Breast epithelium (tissue), 4 donors: ENCODE measurements at places on chromosomes 16 and 17. TPM values are rescaled to one million over a fixed set of nuclear protein-coding genes. Genes with fewer than 3 reads are reported as not detected.

GRCh38 chr17:9859781-9860180 is 34.1 kb downstream of the GLP2R start:
- DNase-seq: no peak

DNA sequence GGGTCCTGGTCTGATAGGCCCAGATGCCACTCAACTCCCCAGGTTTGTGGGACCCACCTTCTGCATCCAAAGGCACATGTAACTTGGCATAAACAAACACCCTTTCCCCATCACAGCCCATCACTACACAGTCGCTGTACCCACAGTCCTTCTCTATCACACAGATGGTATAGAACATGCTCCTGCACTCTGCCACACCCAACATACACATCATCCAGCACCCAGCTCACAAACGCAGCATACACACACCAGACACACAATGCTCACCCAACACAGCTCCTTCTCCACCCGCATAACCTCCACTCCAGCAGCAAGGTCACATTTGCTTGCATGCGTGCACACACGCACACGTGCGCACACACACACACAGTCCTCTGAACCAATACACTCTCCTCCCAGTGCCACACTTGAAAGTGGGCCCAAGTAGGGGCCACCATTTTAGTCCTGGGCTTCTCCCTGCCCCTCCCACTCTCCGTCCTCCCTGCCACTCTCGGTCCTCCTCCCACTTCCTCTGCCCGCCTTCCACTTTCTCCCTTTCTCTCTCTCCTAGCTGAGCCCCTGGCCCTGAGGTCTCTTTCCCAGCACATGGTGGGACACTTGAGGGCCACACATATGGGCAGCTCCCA is 8.5 kb upstream of the TMEM92 start:
- DNase-seq: no peak

DNA sequence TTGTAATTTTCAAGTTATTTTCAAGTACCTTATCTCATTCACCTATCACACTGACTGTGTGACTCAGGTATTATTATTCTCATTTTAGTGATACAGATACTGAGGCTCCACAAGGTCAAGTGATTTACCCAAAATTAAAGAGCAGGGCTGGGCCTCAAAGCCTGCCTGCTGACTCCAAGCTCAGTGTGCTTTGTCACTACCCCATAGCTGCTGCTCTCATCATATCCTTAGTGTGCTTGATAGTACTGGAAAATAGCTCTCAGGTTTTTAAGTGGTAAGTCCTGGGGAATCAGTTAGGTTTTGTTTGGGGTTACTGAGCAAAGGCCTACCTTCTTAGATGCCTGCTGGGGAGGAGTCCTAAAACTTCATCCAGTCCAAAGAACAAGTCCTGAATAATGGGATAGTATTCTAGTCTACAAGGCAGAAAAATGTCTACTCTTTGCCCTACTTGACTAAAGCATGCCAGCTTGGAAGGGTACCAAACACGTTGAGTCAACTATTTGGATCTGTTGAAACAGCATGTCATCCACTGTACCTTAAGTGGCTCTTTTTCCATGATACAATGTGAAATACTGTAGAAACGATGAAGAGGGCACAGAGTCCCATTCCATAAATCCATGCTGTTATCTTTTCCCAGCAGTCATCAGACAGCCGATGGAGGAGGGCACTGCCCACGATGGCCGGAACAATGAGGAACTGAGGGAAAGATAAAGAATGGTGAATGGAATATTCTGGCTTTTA is 10.7 kb downstream of the MMD start:
- DNase-seq: no peak

DNA sequence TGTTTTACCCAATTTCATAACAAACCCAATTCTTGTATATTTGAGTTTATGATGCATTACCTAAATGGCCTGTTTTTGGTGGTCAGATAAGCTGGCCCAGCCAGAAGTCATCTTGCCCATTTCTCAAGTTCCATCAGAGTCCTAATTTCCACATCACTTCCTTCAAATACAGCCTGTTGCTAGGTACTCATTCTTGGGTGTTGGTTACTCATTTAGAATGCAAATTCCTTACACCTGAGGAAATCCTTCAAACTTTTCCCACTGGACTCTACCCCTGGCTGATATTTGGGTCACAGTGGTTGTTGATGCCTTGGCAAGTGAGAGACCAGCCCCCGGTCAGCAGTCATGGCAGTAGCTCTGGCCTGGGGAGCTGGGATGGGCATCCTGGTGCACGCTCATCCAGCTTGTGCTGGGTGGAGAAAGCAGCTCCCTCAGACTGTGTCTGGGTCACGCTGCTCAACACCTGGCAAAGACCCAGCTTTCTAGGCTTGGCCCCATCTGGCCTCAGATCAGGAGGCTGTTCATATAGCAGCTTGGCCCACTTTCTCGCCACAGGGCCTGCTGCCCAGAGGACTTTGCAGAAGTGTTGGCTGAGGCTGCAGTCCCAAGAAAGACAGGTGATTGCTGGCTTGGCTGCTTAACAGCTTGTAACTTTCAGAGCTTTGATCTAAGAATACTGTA is 25.8 kb downstream of the WSB1 start:
- peak; percentile 46 for DNase-seq

DNA sequence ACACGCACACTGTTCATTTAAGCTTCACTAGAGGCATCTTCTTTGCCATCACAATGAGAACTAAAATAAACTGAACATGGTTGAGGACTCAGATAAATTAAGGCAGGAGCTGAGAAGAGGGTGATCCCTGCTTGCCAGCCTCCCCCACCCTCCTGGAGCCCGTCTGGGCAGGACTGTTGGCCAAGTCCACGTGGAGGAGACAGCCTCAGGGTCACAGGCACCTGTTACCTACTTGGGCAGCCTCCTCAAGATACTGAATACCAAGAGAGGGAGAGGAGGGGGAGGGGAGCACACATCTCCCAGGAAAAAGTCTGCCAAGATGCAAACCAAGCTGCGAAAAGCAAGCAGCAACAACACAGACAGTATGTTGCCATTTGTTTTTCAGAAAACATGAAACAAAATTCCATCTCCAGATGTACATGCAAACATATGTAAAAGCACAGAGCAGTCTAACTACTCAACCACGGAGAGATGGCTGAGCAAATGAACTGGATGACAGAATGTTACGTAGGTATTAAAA is 67.4 kb downstream of the SLC39A11 start:
- DNase-seq: no peak

DNA sequence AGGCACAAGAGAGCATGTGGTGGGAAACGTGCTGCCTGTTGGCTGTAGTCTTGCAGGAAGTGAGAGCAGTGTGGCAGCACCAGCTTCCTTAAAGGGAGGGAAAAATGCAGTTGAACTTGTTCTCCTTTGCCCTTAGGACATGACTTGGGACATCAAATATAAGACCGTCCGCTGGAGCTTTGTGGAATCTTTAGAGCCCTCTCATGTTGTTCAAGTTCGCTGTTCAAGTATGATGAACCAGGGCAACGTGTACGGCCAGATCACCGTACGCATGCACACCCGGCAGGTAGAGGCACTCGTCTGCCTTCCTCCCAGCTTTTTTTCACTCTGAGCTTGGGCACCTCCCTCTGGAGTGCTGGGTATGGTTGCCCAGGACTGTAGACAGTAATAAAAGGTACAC is 23.3 kb downstream of the GPR179 start:
- DNase-seq: peak; percentile 67

DNA sequence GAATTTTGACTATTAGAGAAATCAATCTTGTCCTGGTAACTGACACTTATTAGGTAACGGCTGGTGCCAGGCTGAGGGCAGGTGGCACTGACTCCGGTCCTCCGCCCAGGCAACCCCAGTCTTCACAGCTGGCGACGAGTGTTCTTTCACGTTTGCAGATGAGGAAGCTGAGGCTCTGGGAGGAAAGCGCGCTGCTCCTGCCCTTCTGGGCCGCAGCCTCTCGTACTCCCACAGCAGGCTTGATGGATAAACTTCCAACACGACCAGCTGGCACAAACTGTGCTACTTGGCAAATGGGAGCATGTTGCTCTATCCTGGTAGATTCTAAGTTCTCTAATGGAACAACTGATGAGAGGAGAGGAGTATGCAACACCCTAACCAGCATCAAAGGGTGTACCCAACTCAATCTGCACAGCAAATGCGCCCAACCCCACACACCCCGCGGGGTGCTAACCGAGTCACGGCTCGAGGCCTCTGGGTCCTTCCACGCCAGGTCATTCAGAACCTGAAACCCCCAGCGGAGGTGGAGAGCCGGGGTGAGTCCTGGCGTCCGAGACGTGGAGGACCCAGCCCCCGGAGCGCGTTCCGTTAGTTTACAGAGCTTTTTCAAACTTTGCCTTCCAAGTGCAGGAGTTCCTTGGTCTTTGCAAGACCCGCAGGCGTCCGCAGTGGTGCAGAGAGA is 477 bp upstream of the SLC47A1 start:
- no peak for DNase-seq

- no peak for DNase-seq
Observed at GRCh38 chr16:51071326-51071725, 79.7 kb downstream of the SALL1 start.

- DNase-seq: no peak
Observed at GRCh38 chr17:64005734-64006167, 7.6 kb downstream of the PRR29 start.

- peak; percentile 77 for DNase-seq
Observed at GRCh38 chr17:18257982-18258355, 569 bp downstream of the FLII start.

DNA sequence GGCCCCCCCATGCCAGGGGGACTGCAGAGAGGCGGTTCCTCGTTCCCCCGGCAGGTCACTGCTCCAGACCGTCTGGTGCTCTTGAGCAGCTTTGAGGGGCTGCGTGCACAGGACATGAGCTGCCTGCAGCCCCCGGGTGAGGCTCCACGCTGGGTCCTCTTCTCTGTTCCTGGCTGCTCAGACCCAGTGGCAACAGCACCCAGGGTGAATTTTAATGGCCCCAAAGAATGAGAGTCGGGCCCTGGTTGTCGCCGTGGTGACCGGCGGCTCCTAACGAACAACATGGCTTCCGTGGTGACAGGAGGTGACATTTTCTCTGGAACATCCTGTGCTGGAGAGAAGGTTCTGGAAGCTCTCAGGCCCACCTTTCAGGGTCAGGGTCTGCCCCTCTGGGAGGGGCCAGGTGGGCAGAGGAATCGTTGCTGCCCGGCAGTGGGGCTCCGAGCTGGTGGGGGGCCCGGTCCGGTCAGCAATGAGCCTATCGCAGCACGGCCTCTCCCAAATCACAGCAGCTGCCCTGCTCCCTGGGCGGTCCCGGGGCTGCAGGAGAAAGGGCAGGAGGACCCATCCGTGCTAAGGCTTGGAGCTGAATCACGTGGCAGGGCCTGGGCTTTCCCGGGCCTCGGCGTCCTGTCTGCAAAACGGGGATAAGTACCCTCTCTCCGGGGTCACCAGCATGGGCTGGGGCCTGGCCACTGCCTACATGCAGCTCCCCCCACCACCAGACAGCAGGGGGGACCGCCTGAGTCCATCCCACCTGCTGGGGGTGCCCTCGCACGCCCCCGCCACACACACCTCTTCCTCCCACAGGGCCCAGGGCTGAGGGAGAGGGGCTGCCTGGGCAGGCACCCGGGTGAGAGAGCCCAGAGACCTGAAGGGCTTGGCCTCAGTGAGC is 3.4 kb upstream of the C1QTNF8 start:
- DNase-seq: no peak

DNA sequence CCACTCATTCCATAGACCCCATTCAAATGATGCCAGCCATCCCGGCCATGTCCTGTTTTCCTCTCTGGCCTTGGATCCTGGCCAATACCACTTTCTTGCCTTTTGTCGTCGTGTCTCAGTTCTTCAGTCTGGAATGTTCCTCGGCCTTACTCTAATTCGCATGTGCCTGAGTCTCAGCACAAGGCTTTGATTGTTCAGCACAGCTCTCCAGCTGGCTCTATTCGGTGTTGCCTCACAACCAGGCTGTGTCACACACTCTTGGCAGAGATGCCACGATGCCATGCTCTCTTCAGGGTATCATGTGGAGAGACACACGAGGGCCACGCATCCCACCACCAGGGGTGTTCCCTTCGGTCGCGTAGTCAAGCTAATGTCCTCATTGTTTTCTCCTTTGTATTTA is 1.8 kb upstream of the VPS4A start:
- no peak for DNase-seq

- no peak for DNase-seq
Observed at GRCh38 chr16:4517812-4518680, 20.5 kb downstream of the CDIP1 start.

GRCh38 chr16:87801679-87802259 is 36.0 kb upstream of the KLHDC4 start:
- DNase-seq: no peak

DNA sequence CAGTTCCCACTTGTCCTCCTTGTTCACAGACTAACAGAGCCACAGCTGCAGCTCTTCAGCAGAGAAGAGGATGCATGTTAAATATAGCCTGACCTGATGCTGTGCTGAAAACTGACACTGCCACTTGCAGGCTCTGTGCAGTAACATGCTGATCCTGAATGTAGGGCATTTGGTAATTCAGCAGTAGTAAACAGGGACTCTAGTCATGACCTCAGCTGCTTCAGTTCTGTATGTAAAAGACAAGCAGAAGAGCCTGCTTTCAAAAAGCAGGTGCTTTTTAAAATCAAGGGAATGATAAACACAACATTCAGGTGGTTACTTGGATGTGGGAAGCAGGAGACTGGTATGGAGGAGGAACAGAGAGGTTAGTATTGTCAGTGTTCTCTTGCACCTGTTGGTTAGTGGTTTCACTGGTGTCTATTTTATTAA is 33.8 kb downstream of the ESRP2 start:
- no peak for DNase-seq

DNA sequence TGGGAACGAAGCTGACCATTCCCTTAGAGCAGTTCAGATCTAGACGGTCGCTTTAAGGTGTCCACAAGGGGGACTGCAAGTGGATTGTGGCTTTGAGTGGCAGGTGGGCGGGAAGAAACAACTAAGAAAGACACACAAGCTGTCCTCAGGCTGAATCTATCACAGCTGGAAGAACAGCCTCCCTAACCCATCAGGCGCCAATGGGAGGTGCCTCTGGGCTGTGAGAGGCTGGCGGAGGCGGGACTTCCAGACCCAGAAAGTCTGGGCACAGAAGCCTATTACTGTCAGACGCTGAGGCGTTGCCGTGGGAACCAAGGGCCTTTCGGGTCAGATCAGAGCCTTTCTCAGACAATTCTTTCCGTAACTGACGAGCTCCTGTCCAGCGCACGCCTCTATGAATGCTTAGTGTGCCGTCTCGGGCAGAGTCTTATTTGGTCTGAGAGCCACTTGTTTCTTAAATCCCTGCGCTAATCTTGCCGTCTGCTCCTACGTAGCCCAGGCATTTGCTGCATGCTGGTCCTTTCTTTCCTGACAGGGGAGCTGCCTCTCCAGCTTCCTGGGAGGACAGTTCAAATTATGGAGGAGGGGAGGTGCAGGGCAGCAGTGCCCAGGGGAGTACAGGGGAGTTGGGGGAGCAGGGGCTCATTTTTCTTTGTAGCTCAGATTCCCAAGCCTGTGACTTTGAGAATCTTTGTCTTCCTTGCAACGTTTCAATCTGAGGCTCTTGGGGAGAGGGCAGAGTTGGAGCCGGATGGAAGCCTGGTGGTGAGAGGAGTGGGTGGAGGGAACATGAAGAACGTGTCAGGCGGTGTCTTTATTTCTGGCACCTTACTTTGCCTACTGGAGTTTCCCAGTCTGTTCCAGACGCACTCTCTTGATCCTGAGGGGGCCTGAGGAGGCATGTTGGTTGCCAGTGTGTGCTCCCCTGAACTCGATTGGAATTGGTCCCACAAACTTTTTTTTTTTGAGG is 618.7 kb downstream of the KCNJ18 start:
- DNase-seq: no peak

Gene MC1R
- 3.8 TPM for total RNA-seq
